Stomach (tissue), 19 donors: ENCODE measurements at places on chromosomes 3 and 15. TPM values are rescaled to one million over a fixed set of nuclear protein-coding genes. Genes with fewer than 3 reads are reported as not detected.
A peak's percentile ranks its signal among the peaks of the same experiment; 100 is the strongest.

GRCh38 chr3:161443921-161444693 lies 52.5 kb upstream of the OTOL1 start:
- H3K4me1 ChIP-seq: no peaks in the 10 kb centered on the region
- H3K27me3 ChIP-seq: no peaks in the 10 kb centered on the region
- no peak for DNase-seq
- no peak overlapping the region for H3K27ac ChIP-seq

GRCh38 chr3:165854696-165855095 lies 17.5 kb upstream of the BCHE start:
- no peak overlapping the region for H3K27ac ChIP-seq
- no peak for DNase-seq
- no peaks in the 10 kb centered on the region for H3K36me3 ChIP-seq
- no peak overlapping the region for H3K4me3 ChIP-seq
- H3K27me3 ChIP-seq: no peaks in the 10 kb centered on the region
- H3K4me1 ChIP-seq: no peaks in the 10 kb centered on the region

- no peaks in the 10 kb centered on the region for H3K36me3 ChIP-seq
- H3K27ac ChIP-seq: no peak overlapping the region
Observed at GRCh38 chr3:50486219-50486888, 17.1 kb downstream of the CACNA2D2 start.

DNA sequence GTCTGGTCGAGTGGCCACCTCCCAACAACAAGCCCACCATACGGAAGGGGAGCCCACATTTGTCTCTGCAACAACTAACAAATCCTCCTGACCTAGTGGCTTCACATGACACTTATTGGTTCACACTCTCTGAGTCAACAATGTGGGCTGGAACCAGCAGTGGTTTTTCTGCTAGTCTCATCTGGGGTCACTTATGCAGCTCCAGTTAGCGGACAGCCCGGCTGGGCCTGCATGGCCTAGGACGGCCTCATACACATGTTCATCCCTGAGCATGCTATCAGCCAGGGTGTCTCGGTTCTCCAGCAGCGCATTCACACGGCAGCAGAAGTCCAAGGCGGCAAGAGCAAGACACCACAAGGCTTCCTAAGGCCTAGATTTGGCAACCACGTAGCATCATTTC lies 281.7 kb downstream of the XXYLT1 start:
- DNase-seq: no peak
- no peaks in the 10 kb centered on the region for H3K36me3 ChIP-seq
- H3K4me1 ChIP-seq: peaks cover 15% of the 10 kb centered on the region
- no peaks in the 10 kb centered on the region for H3K27me3 ChIP-seq

- H3K27me3 ChIP-seq: peaks cover 21% of the 10 kb centered on the region
- H3K4me1 ChIP-seq: peaks cover 10% of the 10 kb centered on the region
- H3K36me3 ChIP-seq: no peaks in the 10 kb centered on the region
- DNase-seq: no peak
Observed at GRCh38 chr3:71754610-71755253, 1.1 kb downstream of the GPR27 start.

DNA sequence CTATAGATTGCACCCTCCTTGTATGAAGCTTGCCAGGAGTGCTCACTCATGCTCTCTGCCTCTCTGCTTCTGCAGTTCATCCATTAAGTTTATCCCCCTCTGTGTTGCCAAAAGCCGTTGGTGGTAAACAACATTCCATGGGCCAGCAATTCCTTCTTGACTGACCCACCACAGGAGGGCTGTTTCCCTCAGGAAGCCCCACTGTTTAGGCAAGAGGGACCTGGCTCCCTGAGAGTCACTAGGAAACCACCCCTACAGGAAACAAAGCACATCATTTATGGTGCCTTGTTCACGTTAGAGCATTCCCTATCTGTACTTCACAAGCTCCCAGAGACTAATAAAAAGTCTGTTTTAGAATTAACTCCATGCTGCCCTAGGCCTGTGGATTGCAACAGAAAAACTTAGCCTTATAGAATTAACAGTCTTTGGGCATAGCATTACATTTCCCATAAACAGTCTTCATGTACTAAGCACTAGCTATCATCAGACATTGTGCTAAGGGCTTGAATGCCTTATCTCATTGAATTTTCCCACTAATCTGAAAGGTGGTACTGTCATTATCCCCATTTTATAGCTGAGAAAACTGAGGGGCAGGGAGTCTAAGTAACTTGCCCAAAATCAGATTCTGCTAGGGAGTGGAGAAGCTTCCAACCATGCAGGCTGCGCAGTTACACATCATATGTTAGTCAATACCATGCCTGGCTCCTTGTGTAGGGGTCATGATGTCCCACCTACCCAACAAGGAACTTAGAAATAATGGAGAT lies 149.9 kb downstream of the SHQ1 start:
- DNase-seq: no peak
- H3K27ac ChIP-seq: no peak overlapping the region
- no peaks in the 10 kb centered on the region for H3K4me1 ChIP-seq
- H3K4me3 ChIP-seq: no peak overlapping the region
- H3K27me3 ChIP-seq: peaks cover 3% of the 10 kb centered on the region

DNA sequence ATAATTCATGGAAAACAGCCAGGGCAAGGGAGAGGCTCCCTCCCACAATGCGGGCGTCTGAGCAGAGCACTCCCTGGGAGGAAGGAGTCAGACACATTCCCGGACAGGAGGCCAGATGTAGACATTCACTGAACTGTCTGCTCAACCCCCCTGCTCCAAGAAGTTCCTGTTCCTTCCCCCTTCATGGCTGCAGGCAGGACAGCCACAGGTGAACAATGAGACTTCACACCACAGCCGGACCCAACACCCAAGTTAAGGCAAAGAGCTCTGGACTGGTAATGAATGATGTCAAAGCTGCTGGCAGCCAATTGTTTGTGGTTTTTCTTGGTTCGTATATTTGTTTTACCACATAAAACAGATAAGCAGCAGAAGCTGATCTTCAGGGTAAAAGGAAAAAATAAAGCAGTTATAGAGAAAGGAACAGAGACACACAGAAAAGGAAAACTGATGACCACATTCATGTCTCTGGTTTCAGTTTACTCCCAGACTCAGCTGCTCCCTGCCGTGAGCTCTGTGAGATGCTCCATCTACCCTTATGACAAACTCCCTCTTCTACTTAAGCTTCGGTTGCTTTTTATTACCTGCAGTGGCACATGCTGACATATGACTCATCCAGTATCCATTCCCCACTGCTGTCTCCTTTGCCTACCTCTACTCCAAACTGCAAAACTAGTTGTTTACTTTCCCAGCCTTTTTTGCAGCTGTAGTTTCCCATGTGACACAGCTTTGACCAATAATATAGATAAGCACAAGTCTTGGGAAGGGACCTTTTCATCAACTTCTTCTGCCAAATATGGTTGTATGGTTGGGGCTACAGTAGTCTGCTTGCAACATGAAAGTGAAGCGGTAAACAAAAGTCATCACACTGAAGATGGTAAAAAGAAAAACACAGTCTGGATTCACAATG lies 33.1 kb downstream of the DZIP1L start:
- no peaks in the 10 kb centered on the region for H3K27me3 ChIP-seq
- peaks cover 24% of the 10 kb centered on the region for H3K4me1 ChIP-seq
- no peaks in the 10 kb centered on the region for H3K36me3 ChIP-seq
- peak; percentile 47 for DNase-seq
- H3K4me3 ChIP-seq: peak overlapping the region; percentile 24
- H3K27ac ChIP-seq: no peak overlapping the region

DNA sequence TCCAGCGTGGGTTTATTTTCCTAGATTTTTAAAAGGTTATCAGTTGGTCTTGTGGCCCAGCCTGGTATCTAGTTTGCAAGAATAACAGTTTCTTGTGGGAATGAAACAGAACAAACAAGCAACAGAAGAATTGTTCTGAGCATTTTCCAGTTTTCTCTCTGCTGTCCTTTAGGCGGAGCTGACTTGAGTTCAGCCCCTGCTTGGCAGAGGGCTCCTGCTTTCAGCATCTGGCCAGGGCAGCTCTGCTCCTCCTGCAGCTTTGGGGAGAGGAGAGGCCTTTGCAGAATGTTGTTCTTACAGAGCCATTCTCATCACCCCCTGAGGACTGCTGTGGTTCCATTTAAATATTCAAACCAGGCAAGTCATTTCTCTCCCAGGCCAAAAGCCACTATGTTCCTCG lies 117.7 kb downstream of the ALDH1A2 start:
- no peaks in the 10 kb centered on the region for H3K36me3 ChIP-seq
- no peaks in the 10 kb centered on the region for H3K4me1 ChIP-seq
- no peaks in the 10 kb centered on the region for H3K27me3 ChIP-seq
- H3K4me3 ChIP-seq: no peak overlapping the region
- H3K27ac ChIP-seq: no peak overlapping the region

- H3K27me3 ChIP-seq: no peaks in the 10 kb centered on the region
- peak; percentile 70 for DNase-seq
- H3K36me3 ChIP-seq: no peaks in the 10 kb centered on the region
Observed at GRCh38 chr3:84836961-84837360, 121.8 kb upstream of the CADM2 start.

DNA sequence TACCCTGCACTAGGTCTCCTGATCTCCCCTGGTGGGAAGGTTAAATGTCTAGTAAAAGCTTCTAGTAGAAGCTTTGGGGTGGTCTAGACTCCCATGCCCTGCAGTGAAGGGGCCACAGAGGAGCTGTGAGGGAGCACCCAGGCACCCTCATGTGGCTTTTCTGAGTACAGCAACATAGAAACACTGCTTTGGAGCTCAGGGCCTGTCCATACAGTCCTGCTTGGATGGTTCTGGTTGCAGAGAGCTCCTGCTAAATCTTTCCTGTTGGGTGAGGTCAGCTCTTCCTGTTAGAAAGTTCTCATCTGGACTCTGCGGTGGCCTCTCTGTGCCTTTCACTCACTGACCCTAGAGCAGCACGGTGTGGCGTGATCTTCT lies 47.8 kb downstream of the GPD1L start:
- H3K36me3 ChIP-seq: peaks cover 100% of the 10 kb centered on the region
- H3K4me1 ChIP-seq: no peaks in the 10 kb centered on the region
- H3K27ac ChIP-seq: no peak overlapping the region
- H3K4me3 ChIP-seq: no peak overlapping the region
- H3K27me3 ChIP-seq: no peaks in the 10 kb centered on the region

GRCh38 chr15:43939070-43939469 lies 112.3 kb downstream of the WDR76 start:
- H3K4me3 ChIP-seq: no peak overlapping the region
- no peaks in the 10 kb centered on the region for H3K4me1 ChIP-seq
- no peak for DNase-seq
- no peaks in the 10 kb centered on the region for H3K36me3 ChIP-seq
- no peak overlapping the region for H3K27ac ChIP-seq

GRCh38 chr3:188158731-188159310 lies 4.9 kb downstream of the LPP start:
- no peaks in the 10 kb centered on the region for H3K36me3 ChIP-seq
- H3K4me3 ChIP-seq: no peak overlapping the region

- H3K4me1 ChIP-seq: no peaks in the 10 kb centered on the region
- H3K27me3 ChIP-seq: no peaks in the 10 kb centered on the region
- H3K36me3 ChIP-seq: no peaks in the 10 kb centered on the region
- H3K4me3 ChIP-seq: no peak overlapping the region
Observed at GRCh38 chr3:159751146-159751545, 237.5 kb upstream of the IL12A start.

- no peak overlapping the region for H3K4me3 ChIP-seq
- H3K36me3 ChIP-seq: no peaks in the 10 kb centered on the region
- H3K27me3 ChIP-seq: no peaks in the 10 kb centered on the region
- no peak for DNase-seq
- H3K4me1 ChIP-seq: peaks cover 14% of the 10 kb centered on the region
- H3K27ac ChIP-seq: no peak overlapping the region
Observed at GRCh38 chr3:52873433-52874159, 23.8 kb downstream of the STIMATE start.

- H3K36me3 ChIP-seq: no peaks in the 10 kb centered on the region
- H3K4me3 ChIP-seq: no peak overlapping the region
- H3K4me1 ChIP-seq: no peaks in the 10 kb centered on the region
- DNase-seq: no peak
Observed at GRCh38 chr15:89502867-89503595, 6.6 kb upstream of the RHCG start.

- no peaks in the 10 kb centered on the region for H3K36me3 ChIP-seq
- peaks cover 8% of the 10 kb centered on the region for H3K4me1 ChIP-seq
- no peak for DNase-seq
- H3K27me3 ChIP-seq: no peaks in the 10 kb centered on the region
- H3K27ac ChIP-seq: no peak overlapping the region
Observed at GRCh38 chr3:78812166-78812565, 955.6 kb downstream of the ROBO1 start.

GRCh38 chr3:22122567-22122966 lies 371.6 kb upstream of the ZNF385D start:
- no peaks in the 10 kb centered on the region for H3K36me3 ChIP-seq
- H3K4me3 ChIP-seq: no peak overlapping the region
- no peaks in the 10 kb centered on the region for H3K27me3 ChIP-seq
- H3K4me1 ChIP-seq: no peaks in the 10 kb centered on the region
- no peak overlapping the region for H3K27ac ChIP-seq

- peaks cover 5% of the 10 kb centered on the region for H3K27me3 ChIP-seq
- DNase-seq: peak; percentile 77
- no peaks in the 10 kb centered on the region for H3K36me3 ChIP-seq
- H3K4me3 ChIP-seq: peak overlapping the region; percentile 58
- H3K27ac ChIP-seq: no peak overlapping the region
Observed at GRCh38 chr3:48425281-48425812, 4.5 kb downstream of the PLXNB1 start.

GRCh38 chr3:57855943-57856342 lies 99.8 kb downstream of the SLMAP start:
- H3K27me3 ChIP-seq: no peaks in the 10 kb centered on the region
- H3K27ac ChIP-seq: no peak overlapping the region
- H3K4me3 ChIP-seq: no peak overlapping the region
- DNase-seq: no peak

DNA sequence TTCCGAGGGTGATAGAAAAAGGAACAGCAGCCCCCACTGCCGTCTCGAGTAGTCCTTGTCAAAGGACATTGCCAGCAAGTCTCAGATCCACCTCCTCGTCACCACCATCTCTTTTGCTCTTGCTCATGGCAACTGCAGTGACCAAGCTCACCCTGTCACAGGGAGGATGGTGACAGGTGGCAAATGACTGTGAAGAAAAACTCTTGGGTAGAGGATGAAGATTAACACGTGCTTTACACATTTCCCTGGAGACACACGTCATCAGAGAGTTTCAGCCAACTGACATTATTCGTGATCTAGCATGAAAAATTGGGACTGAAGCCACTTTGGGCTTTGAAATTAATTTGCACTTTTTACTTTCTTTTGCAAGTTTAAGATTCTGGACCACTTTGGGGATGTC lies 174.3 kb downstream of the EBLN2 start:
- H3K27ac ChIP-seq: no peak overlapping the region
- no peak overlapping the region for H3K4me3 ChIP-seq
- H3K4me1 ChIP-seq: no peaks in the 10 kb centered on the region
- H3K27me3 ChIP-seq: no peaks in the 10 kb centered on the region

DNA sequence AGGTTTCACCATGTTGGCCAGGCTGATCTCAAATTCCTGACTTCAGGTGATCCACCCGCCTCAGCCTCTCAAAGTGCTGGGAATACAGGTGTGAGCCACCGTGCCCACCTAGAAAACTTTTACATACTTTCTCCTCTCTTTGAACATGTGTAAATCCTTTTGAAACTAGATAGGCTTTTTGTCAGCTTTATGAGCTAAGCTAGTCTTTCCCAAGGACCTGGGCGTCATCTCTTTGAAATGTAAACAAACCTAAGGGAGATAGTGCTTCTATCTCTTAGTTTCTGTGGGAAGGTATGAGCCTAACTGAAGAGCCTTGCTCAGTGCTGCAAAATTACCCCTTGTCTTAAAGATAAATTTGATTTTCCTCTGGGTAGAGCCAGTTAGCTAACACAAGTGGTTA lies 4.8 kb downstream of the CX3CR1 start:
- H3K4me1 ChIP-seq: no peaks in the 10 kb centered on the region
- DNase-seq: no peak
- H3K27me3 ChIP-seq: no peaks in the 10 kb centered on the region
- no peak overlapping the region for H3K27ac ChIP-seq
- no peaks in the 10 kb centered on the region for H3K36me3 ChIP-seq

GXYLT2 gene
- 0.58 TPM for total RNA-seq

CHRNA3 gene
- 2.6 TPM for total RNA-seq

FOXL2NB gene
- not detected for total RNA-seq

SERPINI1 gene
- 7.9 TPM for total RNA-seq

ZMYND10 gene
- total RNA-seq: 0.89 TPM

GOLGA6L25 gene
- not detected for total RNA-seq
